ENCODE measurements at places on chromosomes 2 and 18.

DNA sequence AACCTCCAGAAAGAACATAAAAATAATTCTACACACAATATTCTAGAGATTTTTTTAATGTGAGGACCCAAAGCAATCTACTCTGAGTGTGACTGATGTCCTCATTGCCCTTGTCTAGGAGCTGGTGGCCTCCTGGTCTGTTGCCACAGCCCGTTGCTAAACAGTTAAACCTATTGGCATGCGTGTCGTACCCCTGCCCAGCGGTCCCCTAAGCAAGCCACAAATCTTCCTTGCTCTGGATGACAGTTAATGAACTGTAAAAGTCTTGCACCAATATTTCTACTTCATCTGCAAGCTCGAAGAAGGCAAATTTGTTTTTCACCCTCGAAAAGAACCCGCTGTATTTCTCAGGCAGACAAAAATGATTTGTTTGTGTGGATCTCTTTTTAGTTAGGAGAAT lies 489.1 kb upstream of the MEX3C start:
- DNase-seq = no peak

GRCh38 chr18:74234326-74235171 lies 57.2 kb downstream of the CYB5A start:
- DNase-seq = no peak

GRCh38 chr2:218257390-218257981 lies 3.3 kb upstream of the GPBAR1 start:
- DNase-seq = peak; percentile 61

DNA sequence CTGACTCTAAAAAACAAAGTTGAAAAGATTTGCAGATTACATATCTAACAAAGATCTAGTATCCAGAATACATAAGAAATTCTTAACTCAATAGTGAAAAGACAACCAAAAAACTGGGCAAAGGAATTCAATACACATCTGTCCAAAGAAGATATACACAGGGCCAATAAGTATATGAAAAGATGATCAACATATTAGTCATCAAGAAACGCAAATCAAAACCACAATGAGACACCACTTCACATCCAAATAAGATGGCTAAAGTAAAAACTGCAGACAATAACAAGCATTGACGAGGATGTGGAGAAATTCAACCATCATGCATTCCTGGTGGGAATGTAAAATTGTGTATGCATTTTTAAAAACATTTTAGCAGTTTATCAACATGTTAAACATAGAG lies 256.0 kb downstream of the EIPR1 start:
- no peak for DNase-seq

- DNase-seq = no peak
Measured at GRCh38 chr2:175805442-175806124, 196.5 kb downstream of the LNPK start.

- peak; percentile 70 for DNase-seq
Measured at GRCh38 chr2:48600204-48600813, 17.3 kb upstream of the GTF2A1L start.

DNA sequence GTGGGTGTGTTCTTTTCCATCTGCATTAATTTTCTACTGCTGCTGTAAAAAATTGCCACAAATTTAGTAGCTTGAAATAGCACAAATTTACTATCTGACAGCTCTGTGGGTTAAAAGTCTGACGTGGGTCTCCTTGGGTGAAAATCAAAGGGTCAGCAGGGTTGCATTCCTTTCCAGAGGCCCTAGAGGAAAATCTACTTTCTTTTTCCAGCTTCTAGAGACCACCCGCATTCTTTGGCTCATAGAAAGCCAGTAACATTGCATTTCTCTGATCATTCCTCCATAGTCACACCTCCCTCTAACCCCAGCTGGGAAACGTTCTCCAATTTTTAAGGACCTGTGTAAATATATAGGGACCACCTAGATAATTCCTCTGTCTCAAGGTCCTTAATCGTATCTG lies 128.8 kb downstream of the ATL2 start:
- DNase-seq = peak; percentile 84

DNA sequence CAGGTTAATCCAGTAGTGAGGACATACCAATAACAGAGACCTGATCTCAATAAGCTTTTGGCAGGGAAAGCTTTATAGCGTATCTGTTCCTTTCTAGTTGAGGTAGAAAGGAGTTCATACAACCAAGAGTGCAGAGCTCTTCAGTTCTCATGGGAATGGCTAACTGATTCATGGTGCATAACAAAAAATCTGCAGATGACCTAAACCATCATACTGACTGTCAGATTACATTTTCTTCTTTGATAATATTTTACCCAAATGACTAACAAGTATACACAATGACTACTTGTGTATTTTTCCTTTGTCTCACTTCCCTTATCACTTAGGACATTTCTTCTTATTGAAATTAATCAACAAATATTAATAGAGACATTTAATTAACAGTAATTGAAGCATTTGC lies 140.0 kb upstream of the SERTAD2 start:
- no peak for DNase-seq

- DNase-seq = no peak
Measured at GRCh38 chr2:210169516-210170195, 1.6 kb downstream of the KANSL1L start.

GRCh38 chr2:72237549-72237948 lies 89.9 kb upstream of the CYP26B1 start:
- DNase-seq = no peak

DNA sequence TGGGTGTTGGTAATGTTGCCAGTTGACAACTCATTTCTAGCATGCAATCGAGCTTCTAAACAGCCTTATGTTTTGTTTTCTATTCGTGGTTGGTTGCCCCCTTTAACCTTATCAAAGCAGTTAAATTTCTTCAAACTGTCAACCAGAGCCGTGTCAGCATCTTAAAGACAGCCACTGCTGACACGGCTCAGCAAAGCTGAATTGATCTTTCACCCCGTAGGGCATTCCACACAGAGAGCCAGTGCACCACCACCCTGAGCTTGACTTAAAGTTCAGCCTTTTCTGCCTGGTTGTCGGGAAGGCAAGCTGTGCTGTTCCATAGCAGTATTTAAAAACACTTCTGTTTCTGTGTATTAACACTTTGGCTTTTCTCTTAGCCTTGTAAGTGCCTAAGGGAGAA lies 355.0 kb upstream of the CHST9 start:
- DNase-seq = peak; percentile 64

DNA sequence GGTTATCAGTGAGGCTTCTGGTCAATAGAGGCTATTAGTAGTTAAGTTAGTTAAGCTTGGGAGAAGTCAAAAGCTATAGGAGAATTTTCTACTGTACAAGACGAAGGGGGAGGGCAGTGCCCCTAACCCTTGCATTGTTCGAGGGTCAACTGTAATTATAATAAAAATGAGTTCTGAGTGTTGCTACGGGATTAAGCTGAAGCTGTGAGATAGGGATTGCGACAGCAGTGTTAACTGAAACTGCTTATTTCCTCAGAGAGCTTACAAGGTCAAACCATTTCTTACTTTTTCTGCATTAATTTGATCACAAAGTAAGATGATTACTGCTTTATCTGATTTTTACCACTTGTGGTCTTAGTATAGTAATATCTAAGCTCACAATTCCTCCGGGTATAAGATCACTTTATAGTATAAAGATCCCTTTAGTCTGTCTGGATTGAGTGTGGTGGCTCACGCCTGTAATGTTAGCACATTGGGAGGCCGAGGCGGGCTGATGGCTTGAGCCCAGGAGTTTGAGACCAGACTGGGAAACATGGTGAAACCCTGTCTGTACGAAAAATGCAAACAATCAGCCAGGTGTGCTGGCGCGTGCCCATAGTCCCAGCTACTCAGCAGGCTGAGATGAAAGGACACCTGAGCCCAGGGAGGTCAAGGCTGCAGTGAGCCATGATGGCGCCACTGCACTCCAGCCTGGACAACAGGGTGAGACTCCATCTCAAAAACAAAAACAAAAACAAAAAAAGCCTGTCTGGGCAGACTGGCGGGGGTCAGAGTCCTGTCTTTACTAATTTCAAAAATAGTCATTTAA lies 119.5 kb upstream of the TLK1 start:
- no peak for DNase-seq

- no peak for DNase-seq
Measured at GRCh38 chr2:8168022-8168717, 513.7 kb upstream of the ID2 start.

GRCh38 chr2:165635532-165635931 lies 158.5 kb downstream of the GALNT3 start:
- DNase-seq = no peak

GRCh38 chr2:16821692-16822091 lies 156.1 kb upstream of the CYRIA start:
- DNase-seq = no peak

- DNase-seq = no peak
Measured at GRCh38 chr2:38148501-38148900, 72.5 kb upstream of the CYP1B1 start.

GRCh38 chr2:25697559-25698341 lies 24.4 kb upstream of the DTNB start:
- peak; percentile 28 for DNase-seq

GRCh38 chr18:498931-499775 lies 1.3 kb downstream of the COLEC12 start:
- DNase-seq = peak; percentile 86

DNA sequence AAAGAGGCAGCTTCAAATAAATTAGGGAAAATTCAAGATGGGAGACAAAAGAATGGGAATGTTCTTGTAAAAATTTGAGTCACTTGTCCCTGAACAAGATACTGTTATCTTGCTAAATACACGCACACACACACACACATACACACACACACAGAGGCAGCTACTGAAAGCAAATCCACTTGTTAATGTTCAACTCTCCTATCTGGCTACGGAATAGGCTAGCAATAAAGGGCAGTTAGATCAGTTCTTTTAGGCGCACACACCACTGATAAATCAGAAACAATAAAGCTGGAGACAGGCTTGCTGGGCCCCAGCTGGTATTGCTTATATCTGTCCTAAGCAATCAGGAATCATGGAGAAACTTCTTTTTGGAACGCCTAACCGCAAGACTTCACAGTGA lies 461.6 kb downstream of the BCL11A start:
- DNase-seq = peak; percentile 20

DNA sequence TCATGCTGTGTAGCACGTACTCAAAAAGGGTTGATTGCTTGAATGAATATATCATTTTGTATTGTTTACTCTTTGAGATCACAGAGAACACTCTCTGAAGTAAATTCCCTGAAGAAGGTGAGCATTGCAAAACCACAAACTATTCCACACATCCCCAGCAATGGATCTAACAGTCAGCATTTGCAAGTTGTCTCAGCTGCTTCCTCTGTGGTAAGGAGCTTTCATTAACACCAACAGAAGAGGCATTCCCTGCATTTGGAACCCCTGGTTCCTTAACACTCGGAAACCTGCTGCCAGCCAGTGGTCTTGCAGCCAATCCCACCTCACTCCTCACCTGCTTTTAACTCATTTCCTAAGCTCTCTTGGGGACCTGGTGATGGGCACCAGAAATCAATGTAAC lies 108.4 kb downstream of the IRS1 start:
- no peak for DNase-seq

DNA sequence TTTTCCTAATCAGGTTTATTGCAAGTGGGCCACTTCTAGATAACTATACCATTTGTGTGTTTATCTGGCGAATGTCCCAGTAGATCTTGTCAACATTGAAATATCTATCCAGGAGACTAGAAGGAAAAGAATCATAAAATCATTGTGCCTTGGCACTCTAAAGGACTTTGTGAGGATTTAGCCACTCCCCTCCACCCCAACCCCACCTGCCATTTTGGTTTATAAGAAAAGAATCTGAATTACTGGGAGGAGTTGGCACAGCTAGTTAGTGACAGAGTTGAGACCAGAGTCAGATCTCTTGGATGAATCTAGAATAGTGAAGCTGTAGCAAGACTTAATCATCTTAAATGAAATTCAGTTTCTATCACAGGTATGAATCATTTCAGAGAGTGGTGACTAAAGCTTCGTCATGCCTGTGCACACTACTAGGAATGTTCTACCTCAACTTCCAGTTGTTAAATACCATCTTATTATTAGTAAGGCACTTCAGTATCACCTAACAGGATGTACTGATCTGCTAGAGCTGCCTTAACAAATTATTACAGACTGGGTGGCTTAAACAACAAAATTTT lies 212.7 kb upstream of the SLC14A2 start:
- DNase-seq = no peak

- no peak for DNase-seq
Measured at GRCh38 chr2:149363958-149364357, 33.6 kb downstream of the LYPD6 start.

- no peak for DNase-seq
Measured at GRCh38 chr2:86305915-86306254, 31.5 kb downstream of the REEP1 start.

GRCh38 chr2:191038241-191038725 lies 24.3 kb upstream of the STAT1 start:
- no peak for DNase-seq

GRCh38 chr2:134136731-134137130 lies 117.1 kb upstream of the MGAT5 start:
- DNase-seq = no peak

DNA sequence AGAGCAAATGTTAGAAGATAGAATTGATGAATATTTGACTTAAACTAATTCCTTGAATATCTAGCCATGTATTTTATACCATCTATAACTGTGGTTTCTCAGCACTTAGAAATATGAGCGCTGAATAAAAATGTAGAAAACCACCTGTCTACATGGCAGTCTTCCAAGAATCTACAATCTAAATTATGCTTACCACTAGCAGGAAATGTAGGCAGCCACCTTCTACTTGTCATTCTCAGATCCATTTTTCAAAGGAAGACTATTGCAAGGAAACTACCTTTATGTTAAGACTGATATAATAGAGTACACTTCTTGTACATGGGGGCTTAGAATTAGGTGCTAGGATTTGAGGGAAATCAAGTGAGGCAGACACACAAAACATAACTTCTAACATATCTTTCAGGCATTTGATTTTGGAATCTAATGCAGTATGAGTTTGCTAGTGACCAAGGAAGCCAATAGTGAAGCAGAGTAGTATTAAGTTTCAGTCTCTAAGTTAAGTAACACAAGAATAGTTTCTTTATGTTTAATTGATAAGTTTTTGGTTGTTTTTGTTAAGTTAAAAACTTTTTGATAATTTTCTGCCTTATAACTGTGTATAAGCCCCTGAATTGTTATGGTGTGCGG lies 175.9 kb upstream of the ITGA4 start:
- DNase-seq = no peak
